ENCODE measurements at places on chromosomes 16 and 17.

- no peak for DNase-seq
Measured at GRCh38 chr16:12122202-12122601, 145.7 kb downstream of the SNX29 start.

- DNase-seq: no peak
Measured at GRCh38 chr16:84844559-84845495, 25.0 kb downstream of the CRISPLD2 start.

DNA sequence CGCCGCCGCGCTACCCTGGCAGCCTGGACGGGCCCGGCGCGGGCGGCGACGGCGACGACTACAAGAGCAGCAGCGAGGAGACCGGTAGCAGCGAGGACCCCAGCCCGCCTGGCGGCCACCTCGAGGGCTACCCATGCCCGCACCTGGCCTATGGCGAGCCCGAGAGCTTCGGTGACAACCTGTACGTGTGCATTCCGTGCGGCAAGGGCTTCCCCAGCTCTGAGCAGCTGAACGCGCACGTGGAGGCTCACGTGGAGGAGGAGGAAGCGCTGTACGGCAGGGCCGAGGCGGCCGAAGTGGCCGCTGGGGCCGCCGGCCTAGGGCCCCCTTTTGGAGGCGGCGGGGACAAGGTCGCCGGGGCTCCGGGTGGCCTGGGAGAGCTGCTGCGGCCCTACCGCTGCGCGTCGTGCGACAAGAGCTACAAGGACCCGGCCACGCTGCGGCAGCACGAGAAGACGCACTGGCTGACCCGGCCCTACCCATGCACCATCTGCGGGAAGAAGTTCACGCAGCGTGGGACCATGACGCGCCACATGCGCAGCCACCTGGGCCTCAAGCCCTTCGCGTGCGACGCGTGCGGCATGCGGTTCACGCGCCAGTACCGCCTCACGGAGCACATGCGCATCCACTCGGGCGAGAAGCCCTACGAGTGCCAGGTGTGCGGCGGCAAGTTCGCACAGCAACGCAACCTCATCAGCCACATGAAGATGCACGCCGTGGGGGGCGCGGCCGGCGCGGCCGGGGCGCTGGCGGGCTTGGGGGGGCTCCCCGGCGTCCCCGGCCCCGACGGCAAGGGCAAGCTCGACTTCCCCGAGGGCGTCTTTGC is 3.1 kb downstream of the HIC1 start:
- no peak for DNase-seq

- no peak for DNase-seq
Measured at GRCh38 chr17:33686171-33686570, 393.1 kb upstream of the ASIC2 start.

DNA sequence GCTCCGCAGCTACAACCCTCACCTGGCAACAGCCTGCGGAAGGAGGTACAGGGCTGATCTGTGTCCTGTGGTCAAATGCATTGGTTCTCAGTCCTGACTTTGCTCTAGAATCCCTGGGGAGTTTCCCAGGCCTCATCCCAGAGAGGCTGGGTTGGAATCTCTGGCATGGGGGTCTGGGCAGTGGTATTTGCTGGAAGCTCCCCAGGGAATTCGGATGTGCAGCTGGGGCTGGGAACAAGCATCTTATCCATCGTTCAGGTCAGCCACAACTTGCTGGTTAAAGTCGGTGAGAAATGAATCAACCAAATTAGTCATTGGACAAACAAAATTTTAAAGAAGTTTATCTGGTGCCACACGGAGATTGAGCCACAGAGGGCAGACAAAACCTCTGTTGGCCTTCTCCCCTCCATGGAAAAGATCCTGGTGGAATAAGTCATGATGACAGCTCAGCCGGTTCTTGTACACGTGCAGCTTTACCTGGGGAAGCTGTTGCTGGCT is 231.2 kb downstream of the FOXL1 start:
- DNase-seq: no peak

DNA sequence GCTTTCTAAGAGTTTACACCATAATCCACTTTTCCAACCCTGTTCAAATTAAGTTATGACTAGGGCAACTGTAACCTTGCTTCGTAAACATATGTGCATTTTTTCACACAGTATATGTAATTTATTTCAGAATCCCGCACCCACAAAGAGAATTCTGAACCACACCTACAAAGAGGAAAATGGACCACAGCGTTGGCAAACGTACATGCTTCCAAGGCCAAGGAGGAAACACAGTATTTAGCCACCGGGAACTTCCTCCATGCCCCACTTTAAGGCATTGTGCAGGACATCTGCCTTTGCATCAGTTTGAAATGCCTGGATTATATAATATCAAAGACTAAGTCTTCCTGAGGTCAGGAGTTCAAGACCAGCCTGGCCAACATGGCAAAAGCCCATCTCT is 2.1 kb downstream of the SPATA22 start:
- DNase-seq: no peak

- DNase-seq: no peak
Measured at GRCh38 chr16:17360693-17361122, 110.1 kb downstream of the XYLT1 start.

GRCh38 chr16:46568472-46569230 is 52.5 kb downstream of the SHCBP1 start:
- DNase-seq: no peak

DNA sequence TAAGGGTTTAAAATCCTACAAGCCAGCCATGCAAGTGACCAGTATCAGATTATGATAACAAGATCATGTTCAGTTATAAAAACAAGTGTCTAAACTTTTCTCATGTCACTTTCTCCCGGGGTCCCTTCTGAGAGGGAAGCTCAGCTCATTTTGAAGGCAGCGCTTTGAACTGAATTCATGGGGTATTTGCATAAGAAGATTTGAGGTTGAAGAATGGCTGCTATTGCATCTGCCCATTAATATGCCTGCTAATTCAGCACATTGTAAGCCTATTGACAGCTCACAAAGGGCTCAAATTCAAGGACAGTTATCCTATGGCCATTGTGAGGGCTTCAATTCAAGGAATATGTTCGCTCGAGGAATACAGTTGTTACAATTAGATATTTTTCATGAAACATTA is 290.2 kb upstream of the IRX3 start:
- no peak for DNase-seq

DNA sequence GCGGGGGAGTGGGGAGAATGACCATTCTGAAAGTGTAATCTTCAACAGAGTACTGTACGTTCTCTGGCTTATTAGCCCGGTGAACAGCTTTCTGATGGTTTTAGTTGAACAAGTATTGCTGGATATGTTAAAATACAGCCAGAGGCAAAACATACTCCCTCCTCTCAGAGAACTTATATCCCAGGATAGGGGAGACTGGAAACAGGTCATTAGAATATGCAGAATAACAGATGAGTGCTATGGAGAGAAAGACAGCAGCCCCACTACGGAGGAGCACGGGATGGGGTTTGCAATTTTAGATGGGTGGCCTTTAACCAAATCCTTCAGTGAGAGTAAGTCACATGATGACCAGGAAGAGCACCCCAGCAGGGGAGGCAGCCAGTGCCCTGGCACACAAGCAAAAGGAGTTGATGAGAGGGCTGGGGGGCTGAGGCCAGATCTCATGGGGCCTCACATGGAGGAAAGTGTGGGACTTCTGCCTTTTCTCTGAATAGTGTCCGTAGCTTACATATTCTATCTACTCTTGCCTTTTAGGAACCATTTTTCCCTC is 43.1 kb upstream of the SEC14L1 start:
- DNase-seq: no peak

- no peak for DNase-seq
Measured at GRCh38 chr16:56967733-56968132, 6.0 kb downstream of the CETP start.

- DNase-seq: no peak
Measured at GRCh38 chr16:69893106-69893505, 58.0 kb upstream of the CLEC18A start.

DNA sequence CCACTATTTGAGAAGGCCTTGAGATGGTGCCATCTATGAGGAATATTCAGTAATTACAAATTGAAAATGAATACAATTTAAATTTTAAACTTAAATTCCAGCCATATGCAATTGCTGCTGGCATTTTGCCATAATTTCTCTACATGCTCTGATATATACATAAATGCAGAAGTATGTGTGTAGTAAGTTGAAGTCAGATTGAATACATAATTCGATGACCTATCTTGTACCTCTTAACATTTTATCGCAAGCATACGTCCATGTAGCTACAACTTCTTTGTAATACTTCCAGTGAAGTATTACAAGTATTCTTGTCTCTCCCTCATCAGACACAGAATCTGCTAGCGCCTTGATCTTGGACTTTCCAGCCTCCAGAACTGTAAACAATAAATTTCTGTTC is 26.0 kb downstream of the CDH11 start:
- no peak for DNase-seq

GRCh38 chr17:7745748-7746470 is 28.4 kb downstream of the DNAH2 start:
- DNase-seq: no peak

DNA sequence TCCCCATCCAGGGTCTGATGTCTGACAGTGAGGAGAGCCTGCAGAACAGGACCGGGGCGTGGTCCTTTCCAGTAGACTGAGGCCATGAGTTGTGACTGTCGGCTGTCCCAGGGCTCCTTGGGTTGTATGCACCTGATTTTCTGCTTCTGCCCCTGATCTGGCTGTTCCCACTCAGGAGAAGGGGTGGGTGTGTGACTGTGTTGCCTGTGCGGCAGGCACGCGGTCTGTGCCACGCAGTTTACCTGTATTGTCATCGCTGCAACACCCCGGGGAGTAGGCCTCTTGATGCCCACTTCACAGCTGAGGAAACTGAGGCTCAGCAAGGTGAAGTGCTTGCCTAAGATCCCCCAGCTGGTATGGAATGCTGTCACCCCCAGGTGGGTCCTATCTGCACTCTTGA is 1.4 kb downstream of the CRISPLD2 start:
- DNase-seq: no peak

GRCh38 chr17:17905036-17905320 is 67.2 kb downstream of the TOM1L2 start:
- DNase-seq: no peak

- peak; percentile 40 for DNase-seq
Measured at GRCh38 chr16:13957197-13958078, 37.5 kb downstream of the ERCC4 start.

- no peak for DNase-seq
Measured at GRCh38 chr16:66800856-66801255, 528 bp downstream of the TERB1 start.

DNA sequence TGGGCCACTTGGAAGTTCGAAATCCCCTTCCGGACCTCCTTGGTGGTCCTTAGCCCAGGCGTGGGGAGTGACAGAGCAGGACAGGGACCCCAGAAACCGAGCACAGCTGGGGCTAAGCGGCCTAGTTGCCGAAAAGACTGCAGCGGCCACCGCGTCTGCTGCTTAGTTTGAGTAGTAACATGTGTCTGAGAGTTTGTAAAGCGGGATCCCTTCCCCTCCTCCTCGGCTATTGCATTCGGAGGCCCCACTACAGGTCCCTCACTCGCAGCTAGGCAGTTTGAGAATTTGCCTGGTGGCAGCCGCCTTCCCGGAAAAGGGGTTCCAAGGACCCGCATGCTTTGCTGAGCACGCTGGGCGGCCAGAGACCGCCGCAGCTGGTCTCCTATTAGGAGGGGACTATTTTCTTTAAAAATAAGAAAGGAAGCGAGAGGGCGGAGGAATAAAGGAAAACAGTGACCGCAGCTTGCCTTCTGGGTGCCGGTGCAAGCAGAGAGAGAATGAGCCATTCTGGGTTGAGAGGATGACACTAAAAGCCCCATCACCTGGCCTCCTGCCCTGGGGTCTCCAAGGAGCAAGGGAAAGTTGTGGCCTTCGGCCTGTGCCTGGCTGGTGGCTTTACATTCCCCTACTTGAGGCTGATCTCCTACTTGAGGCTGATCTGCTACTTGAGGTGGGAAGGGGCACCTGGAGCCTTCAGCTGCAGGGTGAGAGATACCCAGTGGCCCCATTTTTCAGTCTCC is 1.1 kb upstream of the HOXB5 start:
- no peak for DNase-seq

- no peak for DNase-seq
Measured at GRCh38 chr17:83177611-83178532, 98.5 kb downstream of the METRNL start.

GRCh38 chr17:3792481-3792880 is 8.5 kb downstream of the ITGAE start:
- DNase-seq: peak; percentile 18

GRCh38 chr16:66881014-66881417 is 701 bp downstream of the PDP2 start:
- no peak for DNase-seq

GRCh38 chr17:69856946-69857345 is 218.1 kb upstream of the KCNJ16 start:
- DNase-seq: no peak

GRCh38 chr16:54542805-54543505 is 256.4 kb upstream of the IRX3 start:
- DNase-seq: no peak

DNA sequence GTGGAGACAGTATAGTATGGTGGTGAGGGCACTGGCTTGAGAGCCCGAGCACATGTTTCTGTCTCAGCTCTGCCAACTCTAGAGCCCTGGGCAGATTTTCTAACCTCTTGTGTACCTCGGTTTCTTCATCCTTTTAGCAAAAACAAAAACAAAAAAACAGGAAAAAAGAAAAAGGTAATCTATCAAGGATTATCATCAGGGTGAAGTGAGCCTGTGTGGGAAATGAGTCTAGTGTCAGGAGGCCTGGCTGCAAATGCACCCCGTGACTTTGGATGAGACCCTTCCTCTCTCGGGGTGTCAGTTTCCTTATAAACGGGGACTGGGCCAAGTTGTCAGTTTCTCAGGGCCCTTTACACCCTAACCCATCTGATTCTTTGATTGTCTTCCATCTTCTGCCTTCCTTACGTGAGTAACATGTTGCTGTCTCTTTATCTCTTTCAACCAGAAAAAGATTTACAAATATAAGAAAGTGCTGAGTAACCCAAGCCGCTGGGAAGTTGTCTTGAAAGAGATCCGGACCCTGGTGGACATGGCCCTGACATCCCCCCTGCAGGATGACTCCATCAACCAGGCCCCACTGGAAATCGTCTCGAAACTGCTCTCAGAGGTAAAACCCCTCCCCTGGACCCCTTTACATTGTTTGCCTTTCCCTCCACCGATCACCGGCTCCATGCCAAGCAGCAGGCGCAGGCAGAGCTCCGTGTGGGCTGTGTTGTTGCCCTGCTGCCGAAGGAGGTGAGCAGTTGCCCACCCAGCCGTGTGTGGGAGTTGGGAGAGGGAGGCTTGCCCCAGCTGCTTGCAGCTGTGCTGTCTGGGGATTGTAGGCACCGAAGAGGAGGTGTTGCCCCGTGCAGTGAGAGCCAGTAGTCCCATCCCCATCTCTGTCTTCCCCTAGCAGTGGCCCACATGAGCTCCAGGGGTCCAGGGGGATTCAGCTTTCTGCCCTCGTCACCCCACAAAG is 127.1 kb upstream of the PLCG2 start:
- DNase-seq: no peak

- no peak for DNase-seq
Measured at GRCh38 chr17:66233023-66233753, 4.0 kb upstream of the APOH start.

Data from hippocampal formation (tissue), 2 donors.